ENCODE measurements at places on chromosomes 2 and 18. TPM values are rescaled to one million over a fixed set of nuclear protein-coding genes. Genes with fewer than 3 reads are reported as not detected.

DNA sequence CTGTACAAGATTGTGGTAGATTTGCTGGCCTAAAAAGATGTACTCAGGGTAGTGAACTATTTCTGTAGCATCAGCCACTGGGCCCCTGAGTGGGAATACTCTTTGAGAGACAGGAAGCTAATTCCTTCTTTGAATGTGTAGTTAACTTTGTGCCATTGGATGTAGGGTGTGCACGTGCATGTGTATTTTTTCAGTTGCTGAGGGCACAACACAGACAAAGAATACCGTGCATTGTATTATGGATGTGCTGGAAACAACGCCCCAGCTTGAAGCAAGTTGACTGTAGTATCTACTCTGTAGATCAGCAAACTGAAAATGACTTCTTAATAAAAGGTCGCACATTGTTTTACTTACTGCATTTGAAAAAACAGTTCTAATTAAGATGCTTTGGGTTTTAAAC lies 14.1 kb downstream of the CRIM1 start:
- H3K36me3 ChIP-seq = no peaks in the 10 kb centered on the region
- no peak overlapping the region for H3K27ac ChIP-seq
- H3K4me1 ChIP-seq = peaks cover 35% of the 10 kb centered on the region
- no peaks in the 10 kb centered on the region for H3K27me3 ChIP-seq
- no peak for DNase-seq

DNA sequence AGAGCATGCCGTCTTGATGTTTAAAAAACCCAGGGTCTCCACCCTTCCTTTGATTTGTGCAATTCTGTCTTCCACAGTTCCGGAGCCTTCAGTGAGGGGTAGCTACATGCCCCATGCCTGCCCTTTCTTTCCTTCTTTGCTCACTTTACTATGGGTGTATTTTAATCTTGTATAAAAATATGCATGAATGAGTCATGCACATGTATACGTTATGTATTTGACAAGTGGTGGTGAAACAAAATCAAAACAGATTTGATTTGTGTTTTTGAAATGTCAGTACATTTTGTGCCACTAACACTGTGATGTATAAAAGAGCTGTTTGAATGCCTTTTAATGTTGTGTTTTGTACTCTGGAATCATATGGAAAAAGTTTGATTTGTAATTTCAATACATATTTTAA lies 126.5 kb downstream of the RNF144A start:
- no peak overlapping the region for H3K27ac ChIP-seq
- DNase-seq = no peak

- no peak overlapping the region for H3K4me3 ChIP-seq
- no peaks in the 10 kb centered on the region for H3K4me1 ChIP-seq
- no peak for DNase-seq
- no peaks in the 10 kb centered on the region for H3K36me3 ChIP-seq
These were observed 16.6 kb downstream of the TSPYL6 start for GRCh38 chr2:54239427-54239826.

The PCARE gene
- polyA plus RNA-seq = 0.01 TPM

The RABL2A gene
- 35.8 TPM for polyA plus RNA-seq

DNA sequence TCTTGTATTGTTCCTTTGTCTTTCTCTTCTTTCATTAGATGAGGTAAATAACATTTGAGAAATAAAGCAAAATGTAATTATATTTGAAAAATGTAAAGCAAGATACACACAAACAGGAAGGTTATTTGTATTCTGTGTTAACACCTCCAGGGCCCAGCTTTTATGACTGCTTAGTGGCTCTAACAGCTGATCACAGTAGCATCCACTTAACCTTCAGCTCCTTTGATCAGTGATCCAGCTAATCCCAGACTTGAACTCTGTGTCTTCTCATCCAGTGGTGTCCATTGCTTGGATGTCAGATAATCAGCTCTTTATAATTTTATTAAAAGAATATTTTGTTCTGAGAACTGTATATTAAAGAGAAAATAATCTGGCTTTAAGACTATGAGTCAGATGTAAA lies 44.5 kb downstream of the PSMD14 start:
- DNase-seq = no peak
- H3K27ac ChIP-seq = no peak overlapping the region
- no peaks in the 10 kb centered on the region for H3K27me3 ChIP-seq

DNA sequence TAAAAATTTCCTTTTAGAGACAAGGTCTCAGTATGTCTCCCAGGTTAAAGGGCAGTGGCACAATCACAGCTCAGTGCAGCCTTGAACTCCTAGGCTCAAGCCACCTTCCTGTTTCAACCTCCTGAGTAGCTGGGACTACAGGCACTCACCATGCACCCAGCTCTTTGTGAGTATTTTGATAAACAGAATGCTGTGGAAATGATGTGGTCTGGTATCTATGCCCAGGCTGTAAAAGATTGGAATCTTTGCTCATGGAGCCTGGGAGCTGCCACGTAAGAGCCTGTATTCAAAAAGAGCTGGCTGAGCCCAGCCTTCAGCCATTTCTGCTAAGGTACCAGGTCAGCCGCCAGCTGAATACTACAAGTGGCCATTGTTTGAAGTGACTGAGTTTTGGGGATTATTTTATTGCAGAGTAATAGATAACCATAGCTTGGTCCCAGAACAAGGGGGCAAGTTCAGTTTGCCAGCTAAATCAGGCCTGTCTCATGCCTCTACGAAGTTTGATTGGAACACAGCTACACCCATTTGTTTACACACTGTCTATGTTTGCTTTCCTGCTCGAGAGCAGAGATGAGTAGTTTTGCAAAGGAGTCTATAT lies 21.3 kb upstream of the ARL5A start:
- no peaks in the 10 kb centered on the region for H3K27me3 ChIP-seq
- H3K4me1 ChIP-seq = no peaks in the 10 kb centered on the region
- no peak for DNase-seq
- no peaks in the 10 kb centered on the region for H3K36me3 ChIP-seq

GRCh38 chr2:80437959-80438358 lies 133.4 kb upstream of the LRRTM1 start:
- H3K27ac ChIP-seq = no peak overlapping the region
- H3K4me3 ChIP-seq = no peak overlapping the region
- H3K4me1 ChIP-seq = no peaks in the 10 kb centered on the region
- H3K36me3 ChIP-seq = no peaks in the 10 kb centered on the region
- H3K27me3 ChIP-seq = no peaks in the 10 kb centered on the region
- no peak for DNase-seq

The KHK gene
- polyA plus RNA-seq = 232 TPM

DNA sequence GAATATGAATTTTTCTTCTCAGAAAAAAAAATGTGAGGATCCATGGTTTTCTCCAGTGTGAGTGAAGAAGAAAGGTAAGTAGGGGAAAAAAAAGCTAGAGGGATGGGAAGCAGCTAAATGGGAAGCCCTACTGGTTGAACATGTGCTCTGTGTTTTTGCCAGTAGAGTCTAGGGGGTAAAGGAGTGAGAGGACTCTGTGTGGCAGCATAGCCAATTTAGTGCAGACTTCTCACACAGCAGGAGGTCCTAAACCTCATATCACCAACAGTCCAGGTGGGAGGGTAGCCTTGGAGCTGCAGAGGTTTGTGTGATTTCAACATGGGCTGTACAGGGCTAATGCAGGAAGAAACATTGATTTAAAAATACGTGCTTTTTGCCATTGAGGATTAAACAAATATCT lies 334.5 kb upstream of the SPHKAP start:
- no peaks in the 10 kb centered on the region for H3K4me1 ChIP-seq
- H3K27me3 ChIP-seq = no peaks in the 10 kb centered on the region
- H3K4me3 ChIP-seq = no peak overlapping the region

DNA sequence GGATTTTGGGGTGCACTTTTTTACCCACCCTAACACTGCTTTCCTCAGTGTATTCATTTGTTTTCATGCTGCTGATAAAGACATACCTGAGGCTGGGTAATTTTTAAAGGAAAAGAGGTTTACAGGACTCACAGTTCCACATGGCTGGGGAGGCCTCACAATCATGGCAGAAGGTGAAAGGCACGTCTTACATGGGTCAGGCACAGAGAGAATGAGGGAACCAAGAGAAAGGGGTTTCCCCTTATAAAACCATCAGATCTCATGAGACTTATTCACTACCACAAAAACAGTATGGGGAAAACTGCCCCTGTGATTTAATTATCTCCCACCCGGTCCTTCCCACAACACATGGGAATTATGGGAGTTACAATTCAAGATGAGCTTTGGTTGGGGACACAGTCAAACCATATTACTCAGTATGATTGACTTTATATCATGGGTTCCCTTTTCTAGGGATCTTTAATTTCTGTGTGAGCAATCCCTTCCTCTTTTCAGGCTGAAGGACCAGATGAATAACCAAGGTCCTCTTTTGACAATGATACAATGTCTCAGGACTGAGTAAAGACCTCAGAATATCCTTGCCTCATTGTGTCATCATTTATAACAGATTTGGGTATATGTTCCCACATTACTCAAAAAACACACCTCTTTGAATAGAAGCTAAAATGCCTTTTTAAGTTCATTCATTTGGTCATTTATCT lies 100.1 kb upstream of the TRIB2 start:
- no peaks in the 10 kb centered on the region for H3K36me3 ChIP-seq
- H3K4me1 ChIP-seq = no peaks in the 10 kb centered on the region
- DNase-seq = no peak
- no peak overlapping the region for H3K4me3 ChIP-seq

The TRABD2A gene
- polyA plus RNA-seq = 18.0 TPM

DNA sequence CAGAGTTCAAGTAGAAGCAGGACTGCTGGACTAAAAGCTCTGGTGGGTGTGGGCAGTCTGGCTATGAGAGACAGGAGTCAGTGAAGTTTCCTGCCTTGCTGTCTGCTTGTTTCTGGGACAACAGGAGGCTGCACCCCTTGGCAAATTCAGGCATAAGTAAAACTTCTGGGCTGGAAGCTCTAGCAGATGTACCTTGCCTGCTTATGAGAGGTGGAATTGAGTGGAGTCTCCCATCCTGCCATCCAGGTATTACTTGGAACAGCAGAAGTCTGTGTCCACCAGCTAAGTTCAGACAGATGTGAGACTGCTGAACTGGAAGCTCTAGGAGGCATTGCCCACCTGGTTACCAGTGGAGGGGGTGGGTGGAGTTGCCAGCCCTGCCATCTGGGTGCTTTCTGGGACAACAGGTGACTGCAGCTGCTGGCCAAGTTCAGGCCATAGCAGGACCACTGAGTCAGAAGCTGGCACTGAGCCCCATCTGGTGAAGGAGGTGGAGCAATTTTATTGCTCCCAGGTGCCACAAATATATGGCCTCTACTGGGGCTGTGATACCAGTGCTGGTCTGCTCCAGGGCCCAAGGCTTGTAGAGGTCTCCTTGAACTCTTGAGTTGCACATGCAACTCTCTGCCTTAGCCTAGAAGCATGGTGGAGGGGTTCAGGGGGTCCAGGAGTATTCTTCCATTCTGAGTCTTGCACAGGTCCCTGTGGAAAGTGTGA lies 199.4 kb upstream of the FN1 start:
- no peaks in the 10 kb centered on the region for H3K36me3 ChIP-seq
- no peak overlapping the region for H3K4me3 ChIP-seq
- no peaks in the 10 kb centered on the region for H3K27me3 ChIP-seq
- no peaks in the 10 kb centered on the region for H3K4me1 ChIP-seq
- no peak overlapping the region for H3K27ac ChIP-seq

The SOCS6 gene
- polyA plus RNA-seq = 37.3 TPM

- H3K27me3 ChIP-seq = no peaks in the 10 kb centered on the region
- no peak for DNase-seq
- H3K36me3 ChIP-seq = no peaks in the 10 kb centered on the region
- no peaks in the 10 kb centered on the region for H3K4me1 ChIP-seq
- no peak overlapping the region for H3K27ac ChIP-seq
These were observed 75.4 kb upstream of the CHRNA1 start for GRCh38 chr2:174839662-174840061.

DNA sequence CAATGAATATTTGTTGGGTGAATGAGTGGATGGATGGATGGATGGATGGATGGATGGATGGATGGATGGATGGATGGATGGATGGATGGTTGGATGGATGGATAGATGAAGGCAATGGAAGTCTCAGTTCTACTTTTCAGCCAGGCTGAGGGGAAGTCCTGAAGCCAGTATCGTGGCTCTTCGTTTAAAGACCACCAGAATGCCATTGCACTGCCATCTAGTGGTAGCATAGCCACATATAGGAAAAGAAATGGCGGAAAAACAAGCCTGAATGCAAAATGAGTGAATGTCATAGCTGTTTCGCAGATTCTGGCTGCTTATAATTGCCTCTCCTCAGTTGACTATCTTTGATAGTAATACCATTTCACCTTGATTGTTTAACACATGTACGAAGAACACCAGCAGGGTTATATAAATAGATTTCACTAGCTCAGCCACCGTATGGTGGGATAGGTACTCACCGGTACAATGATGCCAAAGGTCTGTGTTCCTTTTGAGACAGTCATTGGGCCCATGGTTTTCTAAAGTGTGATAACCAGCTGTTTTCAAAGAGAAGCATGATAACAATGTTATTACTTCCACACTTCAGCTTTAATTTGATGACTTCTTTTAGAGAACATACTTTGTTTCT lies 62.3 kb upstream of the GREB1L start:
- H3K36me3 ChIP-seq = no peaks in the 10 kb centered on the region
- no peak overlapping the region for H3K27ac ChIP-seq
- DNase-seq = peak; percentile 28
- no peaks in the 10 kb centered on the region for H3K4me1 ChIP-seq

The NGEF gene
- polyA plus RNA-seq = 22.9 TPM

- H3K4me1 ChIP-seq = no peaks in the 10 kb centered on the region
- no peaks in the 10 kb centered on the region for H3K36me3 ChIP-seq
These were observed 635.4 kb downstream of the EPHA4 start for GRCh38 chr2:220936641-220937197.

DNA sequence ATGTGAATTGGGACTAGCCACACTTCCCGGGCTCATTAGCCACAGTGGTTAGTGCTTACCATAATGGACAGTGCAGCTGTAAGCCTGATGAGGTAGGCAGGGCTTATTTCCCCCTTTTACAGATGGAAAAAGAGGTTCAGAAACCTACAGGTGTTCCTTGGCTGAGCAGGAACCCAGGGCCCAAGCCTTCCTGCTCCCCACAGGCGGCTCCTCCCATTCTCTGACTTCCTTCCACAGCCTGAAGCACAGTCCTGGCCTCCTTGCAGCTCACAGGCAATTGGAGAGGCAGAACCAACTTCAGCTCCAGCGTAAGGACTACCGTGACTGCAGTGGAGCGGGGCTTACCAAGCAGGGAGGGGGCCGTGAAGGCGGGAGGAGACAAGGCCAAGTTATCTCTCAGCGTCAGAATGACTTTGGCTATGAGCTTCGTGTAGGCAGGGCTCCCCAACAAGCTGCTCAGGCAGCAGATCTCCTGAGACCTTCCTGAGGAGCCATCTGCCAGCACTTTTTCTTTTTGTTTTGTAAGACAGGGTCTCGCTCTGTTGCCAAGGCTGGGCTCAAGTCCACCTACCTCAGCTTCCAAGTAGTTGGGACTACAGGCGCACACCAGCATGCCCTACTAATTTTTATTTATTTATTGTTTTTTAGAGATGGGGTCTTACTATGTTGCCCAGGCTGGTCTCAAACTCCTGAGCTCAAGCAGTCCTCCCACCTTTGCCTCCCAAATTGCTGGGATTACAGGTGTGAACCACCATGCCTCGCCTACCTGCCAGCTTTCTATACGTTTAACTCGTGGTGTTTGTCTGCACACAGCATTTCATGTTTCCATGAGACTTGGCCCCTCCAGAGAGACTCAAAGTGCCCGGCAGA lies 34.2 kb upstream of the NT5DC4 start:
- H3K4me1 ChIP-seq = peaks cover 6% of the 10 kb centered on the region
- H3K27me3 ChIP-seq = no peaks in the 10 kb centered on the region
- H3K4me3 ChIP-seq = no peak overlapping the region
- H3K36me3 ChIP-seq = no peaks in the 10 kb centered on the region
- no peak for DNase-seq

The INPP5D gene
- 12.6 TPM for polyA plus RNA-seq

GRCh38 chr2:48829036-48829435 lies 73.5 kb upstream of the LHCGR start:
- no peaks in the 10 kb centered on the region for H3K4me1 ChIP-seq
- no peak overlapping the region for H3K27ac ChIP-seq
- H3K27me3 ChIP-seq = no peaks in the 10 kb centered on the region
- H3K4me3 ChIP-seq = no peak overlapping the region

- no peaks in the 10 kb centered on the region for H3K4me1 ChIP-seq
- H3K27me3 ChIP-seq = no peaks in the 10 kb centered on the region
- H3K36me3 ChIP-seq = no peaks in the 10 kb centered on the region
These were observed 638.1 kb downstream of the ERBB4 start for GRCh38 chr2:211900518-211900917.

All from large intestine (tissue), 12 donors.